ENCODE measurements at places on chromosomes 5 and 9. TPM values are rescaled to one million over a fixed set of nuclear protein-coding genes. Genes with fewer than 3 reads are reported as not detected.
A peak's percentile ranks its signal among the peaks of the same experiment; 100 is the strongest.

GRCh38 chr5:44603496-44604272, 205.1 kb upstream of the MRPS30 start:
- no peaks in the 10 kb centered on the region for H3K4me1 ChIP-seq
- DNase-seq, result no peak
- no peak overlapping the region for H3K27ac ChIP-seq
- no peaks in the 10 kb centered on the region for H3K36me3 ChIP-seq

DNA sequence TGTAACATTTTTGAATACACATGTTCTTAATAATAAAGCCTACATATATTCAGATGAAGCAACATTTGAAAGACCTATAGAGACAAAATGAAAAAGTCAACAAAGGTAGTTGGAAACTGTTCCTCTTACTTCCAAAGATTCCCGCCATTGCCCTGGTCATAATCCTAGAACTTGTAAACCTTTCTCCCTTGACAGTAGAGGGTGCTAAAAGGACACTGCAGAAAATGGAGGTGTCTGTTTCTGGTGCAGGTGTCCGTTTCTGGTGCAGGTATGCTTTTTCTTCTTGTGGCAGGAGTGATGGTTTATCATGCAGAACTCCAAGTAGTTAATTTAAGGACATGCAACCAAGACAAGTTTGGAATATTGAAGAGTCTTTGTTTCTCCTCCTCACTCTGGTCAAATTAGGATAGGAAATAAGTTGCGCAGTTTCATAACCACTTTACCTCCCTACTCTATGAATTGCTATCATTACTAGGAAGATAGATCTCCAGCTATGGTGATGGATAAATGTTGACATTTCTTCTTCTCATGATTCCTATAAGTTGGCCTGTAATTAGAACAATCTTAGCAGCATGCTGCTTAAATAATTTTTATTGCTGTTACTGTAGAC, 56.0 kb upstream of the FAM174A start:
- DNase-seq, result no peak
- H3K36me3 ChIP-seq, result no peaks in the 10 kb centered on the region
- no peak overlapping the region for H3K27ac ChIP-seq
- no peak overlapping the region for H3K4me3 ChIP-seq
- no peaks in the 10 kb centered on the region for H3K4me1 ChIP-seq

DNA sequence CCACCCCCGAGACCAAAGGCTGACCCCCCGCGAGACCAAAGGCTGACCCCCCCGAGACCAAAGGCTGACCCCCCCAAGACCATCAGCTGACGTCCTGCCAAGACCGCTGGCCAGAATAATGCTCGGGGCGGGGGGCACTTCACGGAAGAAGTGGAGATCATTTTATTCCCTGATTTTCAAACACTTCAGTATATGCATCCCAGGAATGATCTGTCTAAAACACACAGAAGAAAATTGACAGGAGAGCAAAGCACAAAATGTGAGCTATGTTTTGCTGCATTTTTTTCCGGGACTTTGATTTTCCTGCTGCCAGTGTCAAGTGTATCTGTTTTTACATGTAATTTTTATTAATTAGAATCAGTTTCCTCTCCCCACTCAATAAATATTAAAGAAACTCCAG, 67.1 kb downstream of the ADAMTS2 start:
- peaks cover under 1% of the 10 kb centered on the region for H3K4me1 ChIP-seq
- H3K36me3 ChIP-seq, result no peaks in the 10 kb centered on the region
- no peak overlapping the region for H3K27ac ChIP-seq
- DNase-seq, result no peak

- H3K27me3 ChIP-seq, result no peaks in the 10 kb centered on the region
- H3K36me3 ChIP-seq, result no peaks in the 10 kb centered on the region
- no peaks in the 10 kb centered on the region for H3K4me1 ChIP-seq
- H3K4me3 ChIP-seq, result no peak overlapping the region
Observed at GRCh38 chr9:106075236-106075959, 381.1 kb downstream of the TMEM38B start.

DNA sequence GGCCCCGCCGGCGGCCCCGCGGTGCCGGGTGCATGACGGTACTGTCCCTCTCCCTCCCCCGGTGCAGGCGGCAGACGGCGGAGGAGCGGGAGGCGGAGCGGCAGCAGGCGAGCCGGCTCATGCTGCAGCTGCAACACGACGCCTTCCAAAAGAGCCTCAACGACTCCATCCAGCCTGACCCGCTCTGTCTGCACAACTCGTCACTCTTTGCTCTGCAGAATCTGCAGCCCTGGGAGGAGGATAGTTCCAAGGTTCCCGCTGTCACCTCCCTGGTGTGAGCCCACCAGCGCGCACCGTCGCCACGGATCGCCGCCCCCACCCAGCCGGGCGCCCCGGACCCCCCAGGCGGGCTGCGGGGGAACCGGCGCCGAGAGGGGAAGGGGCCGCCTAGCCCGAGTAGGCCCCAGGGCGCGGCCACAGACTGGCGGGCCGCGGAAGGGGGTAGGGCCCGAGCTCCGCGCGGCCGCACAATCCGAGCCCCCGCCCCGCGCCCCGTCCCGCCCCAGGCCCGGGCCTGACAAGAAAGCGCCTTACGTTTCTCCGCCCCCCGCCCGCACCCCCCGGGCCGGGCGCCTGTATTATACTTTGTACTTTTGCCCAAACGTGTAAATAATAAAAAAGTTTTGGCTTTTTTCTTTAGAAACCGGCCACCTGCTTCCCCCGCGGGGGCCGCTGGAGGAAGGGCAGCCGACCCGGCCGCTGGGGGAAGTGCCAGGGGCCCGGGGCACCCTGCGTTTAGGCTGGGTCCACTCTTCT, 2.5 kb downstream of the TLX3 start:
- no peak overlapping the region for H3K27ac ChIP-seq
- no peak for DNase-seq
- H3K36me3 ChIP-seq, result no peaks in the 10 kb centered on the region
- peaks cover 100% of the 10 kb centered on the region for H3K27me3 ChIP-seq
- H3K4me3 ChIP-seq, result peak overlapping the region; percentile 48
- peaks cover 56% of the 10 kb centered on the region for H3K4me1 ChIP-seq

- no peak for DNase-seq
- no peaks in the 10 kb centered on the region for H3K36me3 ChIP-seq
- H3K27ac ChIP-seq, result no peak overlapping the region
- H3K27me3 ChIP-seq, result no peaks in the 10 kb centered on the region
- no peaks in the 10 kb centered on the region for H3K4me1 ChIP-seq
Observed at GRCh38 chr5:14826714-14827113, 44.9 kb downstream of the ANKH start.

GRCh38 chr5:169581580-169582227, 1.9 kb upstream of the SPDL1 start:
- no peak overlapping the region for H3K4me3 ChIP-seq
- no peak overlapping the region for H3K27ac ChIP-seq
- peak; percentile 55 for DNase-seq
- peaks cover 22% of the 10 kb centered on the region for H3K4me1 ChIP-seq

- no peaks in the 10 kb centered on the region for H3K27me3 ChIP-seq
- H3K36me3 ChIP-seq, result no peaks in the 10 kb centered on the region
- peaks cover 48% of the 10 kb centered on the region for H3K4me1 ChIP-seq
- peak; percentile 48 for DNase-seq
Observed at GRCh38 chr9:98144076-98144475, 25.1 kb upstream of the TRIM14 start.

GRCh38 chr9:131096269-131097125, at the start of gene AIF1L:
Gene AIF1L, plus strand, starts transcription at chr9:131096531. Its CDS starts 99 bp downstream, at chr9:131096630.
- H3K4me3 ChIP-seq, result peak within 1 kb of the TSS; percentile 53
- H3K36me3 ChIP-seq, result no peaks in the 10 kb centered on the region
- H3K27ac ChIP-seq, result peak within 1 kb of the TSS; percentile 69
- peaks cover 30% of the 10 kb centered on the region for H3K4me1 ChIP-seq
- peaks cover 23% of the 10 kb centered on the region for H3K27me3 ChIP-seq
- DNase-seq, result peak; percentile 46

- H3K36me3 ChIP-seq, result no peaks in the 10 kb centered on the region
- DNase-seq, result no peak
- H3K4me3 ChIP-seq, result no peak overlapping the region
- no peaks in the 10 kb centered on the region for H3K27me3 ChIP-seq
- H3K4me1 ChIP-seq, result peaks cover 2% of the 10 kb centered on the region
Observed at GRCh38 chr5:149664083-149664482, 66.0 kb upstream of the PPARGC1B start.

DNA sequence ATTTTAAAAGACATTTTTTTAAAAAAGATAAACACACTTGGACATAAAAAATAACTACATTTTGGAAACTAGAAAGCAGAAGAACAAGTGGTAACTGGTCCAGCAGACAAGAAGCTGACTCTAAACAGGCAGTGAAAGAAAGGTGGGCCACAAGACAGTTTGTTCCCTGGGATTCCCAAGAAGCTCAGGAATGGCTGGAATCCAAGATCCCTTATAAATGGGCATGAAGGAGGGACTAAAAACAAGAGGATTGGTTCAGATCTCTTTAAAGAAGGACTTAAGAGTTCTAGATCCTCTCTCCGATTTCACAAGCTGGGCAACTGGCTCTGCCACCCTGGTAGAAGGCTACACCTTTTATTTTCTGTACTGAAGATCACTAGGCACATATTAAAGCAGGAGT, 102.8 kb downstream of the ARL15 start:
- no peak overlapping the region for H3K4me3 ChIP-seq
- H3K36me3 ChIP-seq, result no peaks in the 10 kb centered on the region
- no peaks in the 10 kb centered on the region for H3K27me3 ChIP-seq
- DNase-seq, result no peak
- no peaks in the 10 kb centered on the region for H3K4me1 ChIP-seq

- no peak overlapping the region for H3K4me3 ChIP-seq
- no peaks in the 10 kb centered on the region for H3K27me3 ChIP-seq
- H3K27ac ChIP-seq, result no peak overlapping the region
- no peaks in the 10 kb centered on the region for H3K36me3 ChIP-seq
Observed at GRCh38 chr9:138057726-138058125, 180.1 kb downstream of the CACNA1B start.

DNA sequence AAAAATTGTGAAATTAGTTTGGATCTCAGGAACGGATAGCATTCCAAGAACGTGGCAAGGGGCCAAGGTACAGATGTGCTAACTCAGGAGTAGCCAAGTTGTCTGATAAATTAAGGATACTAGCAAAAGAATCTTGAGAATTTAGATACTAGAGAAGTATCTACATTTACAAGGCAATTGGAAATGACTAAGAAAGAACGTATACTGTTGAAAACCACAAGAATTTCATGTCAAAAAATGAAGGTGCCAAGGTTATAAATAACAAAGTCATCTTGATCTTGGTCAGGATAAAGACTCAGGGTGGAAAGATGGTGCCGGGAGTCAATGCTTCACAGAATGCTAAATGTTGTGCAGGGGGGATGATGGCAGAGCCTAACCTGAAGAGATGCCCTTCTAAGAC, 19.2 kb downstream of the CAPSL start:
- no peak for DNase-seq
- no peaks in the 10 kb centered on the region for H3K27me3 ChIP-seq
- no peak overlapping the region for H3K4me3 ChIP-seq

The ZFP2 gene
- polyA plus RNA-seq, result 1.00 TPM

The IRX1 gene
- polyA plus RNA-seq, result 0.13 TPM

The IL7R gene
- polyA plus RNA-seq, result 2.2 TPM

The S1PR3 gene
- polyA plus RNA-seq, result 5.1 TPM
